Mesendoderm (in vitro differentiated cells): ENCODE measurements at places on chromosomes 4 and X.

- DNase-seq, result no peak
These were observed 39.7 kb upstream of the SHOX start for GRCh38 chrX:590693-591404.

DNA sequence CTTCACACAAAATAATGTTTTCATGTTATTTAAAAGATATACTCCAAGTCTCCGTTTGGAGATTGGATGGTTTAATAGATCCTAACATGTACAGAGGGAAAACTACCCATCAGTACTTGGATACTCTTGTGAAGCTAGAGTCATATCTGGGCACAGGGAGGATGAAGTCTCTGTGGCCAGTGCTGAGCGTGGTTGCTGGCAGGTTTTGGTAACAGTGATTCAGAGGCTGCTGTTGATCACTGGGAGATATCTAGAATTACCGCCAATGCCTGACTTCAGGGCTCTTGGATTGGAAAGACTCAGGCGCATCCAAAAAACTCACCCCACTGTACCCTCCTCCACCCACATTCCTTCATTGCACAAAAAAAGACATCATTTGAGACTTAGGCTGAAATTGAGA, 107.2 kb upstream of the PGRMC2 start:
- DNase-seq, result no peak

- DNase-seq, result no peak
These were observed 43.2 kb upstream of the TMSB15B start for GRCh38 chrX:103919270-103919637.

- no peak for DNase-seq
These were observed 3.3 kb upstream of the RPS4X start for GRCh38 chrX:72280321-72280845.

GRCh38 chrX:154049209-154050112, 29.8 kb upstream of the IRAK1 start:
- no peak for DNase-seq

- no peak for DNase-seq
These were observed 666.2 kb downstream of the KCTD8 start for GRCh38 chr4:43782391-43782790.

- DNase-seq, result no peak
These were observed 173.6 kb downstream of the HHIP start for GRCh38 chr4:144819591-144819990.

DNA sequence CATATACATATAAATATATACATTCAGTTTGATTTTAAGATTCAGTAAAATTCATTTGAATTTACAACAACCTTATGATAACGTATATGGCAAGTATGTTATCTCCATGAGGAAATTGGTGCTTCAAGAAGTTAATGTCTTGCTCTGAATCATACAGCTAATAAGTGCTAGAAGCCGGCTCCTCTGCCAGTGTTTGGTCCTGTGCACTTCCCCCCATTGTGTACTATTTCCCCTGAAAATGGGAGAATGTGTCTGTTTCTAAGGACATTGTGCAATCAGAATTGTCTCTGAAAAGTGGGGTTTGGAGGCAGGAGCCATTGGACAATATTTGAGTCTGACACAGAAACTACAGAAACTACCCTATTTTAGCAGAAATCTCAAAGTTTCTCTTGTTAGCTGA, 135.9 kb downstream of the CPE start:
- no peak for DNase-seq

GRCh38 chr4:187127456-187127855, 403.8 kb upstream of the FAT1 start:
- DNase-seq, result no peak

DNA sequence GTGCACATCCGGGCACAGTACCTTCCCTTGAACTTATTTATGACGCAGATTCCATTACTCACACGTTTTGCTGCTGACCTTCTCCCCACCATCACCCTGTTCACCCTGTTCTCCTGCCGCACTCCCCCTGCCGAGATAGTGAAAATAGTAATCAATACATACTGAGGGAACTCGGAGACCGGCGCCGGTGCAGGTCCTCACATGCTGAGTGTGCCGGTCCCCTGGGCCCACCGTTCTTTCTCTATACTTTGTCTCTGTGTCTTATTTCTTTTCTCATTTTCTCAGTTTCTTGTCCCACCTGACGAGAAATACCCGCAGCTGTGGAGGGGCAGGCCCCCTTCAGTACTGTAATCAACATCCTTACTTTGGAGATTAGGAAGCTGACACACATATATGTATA, 1337.1 kb upstream of the PABPC4L start:
- no peak for DNase-seq

DNA sequence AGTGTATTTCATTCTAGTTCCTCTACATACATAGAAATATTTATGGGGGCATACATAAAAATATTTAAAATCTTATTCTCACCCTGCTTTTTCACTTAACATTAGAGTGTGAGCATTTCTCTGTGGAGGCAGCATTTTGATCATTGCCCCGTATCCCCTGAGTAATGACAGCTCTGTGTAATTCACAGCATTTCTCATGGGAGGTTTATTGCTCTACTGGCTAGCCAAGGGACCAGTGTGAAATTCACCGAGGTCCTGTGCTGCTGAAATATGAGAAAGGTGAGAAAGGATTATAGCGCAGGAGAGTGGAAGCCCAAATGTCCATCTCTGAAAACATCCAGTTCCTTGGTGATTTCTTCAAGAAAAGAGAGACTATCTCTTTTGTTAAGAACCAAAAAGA, 22.9 kb downstream of the PDGFC start:
- DNase-seq, result no peak

GRCh38 chrX:100376576-100376975, 33.5 kb downstream of the PCDH19 start:
- DNase-seq, result no peak

DNA sequence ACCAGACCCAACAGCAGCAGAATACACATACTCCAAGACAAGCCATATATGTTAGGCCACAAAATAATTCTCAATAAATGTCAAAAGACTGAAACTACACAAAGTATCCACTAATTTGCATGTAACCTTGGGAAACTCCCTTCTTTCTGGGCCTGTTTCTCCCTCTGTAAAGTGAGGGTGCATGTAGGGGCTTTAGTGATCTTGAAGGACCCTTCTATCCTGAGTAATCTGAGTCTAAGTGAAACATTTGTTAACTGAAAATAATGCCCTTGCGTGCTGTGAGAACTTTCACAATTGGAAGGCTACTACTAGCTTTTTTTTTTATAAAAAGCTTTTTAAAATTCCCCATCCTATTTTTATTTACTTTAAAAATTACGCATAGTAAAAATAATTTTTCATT, 125.2 kb downstream of the NEXMIF start:
- no peak for DNase-seq

- no peak for DNase-seq
These were observed 80.7 kb upstream of the GPM6B start for GRCh38 chrX:13897566-13897965.

- no peak for DNase-seq
These were observed 12.4 kb downstream of the AMELX start for GRCh38 chrX:11305641-11306040.

GRCh38 chr4:112818594-112818965, 181.6 kb downstream of the LARP7 start:
- no peak for DNase-seq

DNA sequence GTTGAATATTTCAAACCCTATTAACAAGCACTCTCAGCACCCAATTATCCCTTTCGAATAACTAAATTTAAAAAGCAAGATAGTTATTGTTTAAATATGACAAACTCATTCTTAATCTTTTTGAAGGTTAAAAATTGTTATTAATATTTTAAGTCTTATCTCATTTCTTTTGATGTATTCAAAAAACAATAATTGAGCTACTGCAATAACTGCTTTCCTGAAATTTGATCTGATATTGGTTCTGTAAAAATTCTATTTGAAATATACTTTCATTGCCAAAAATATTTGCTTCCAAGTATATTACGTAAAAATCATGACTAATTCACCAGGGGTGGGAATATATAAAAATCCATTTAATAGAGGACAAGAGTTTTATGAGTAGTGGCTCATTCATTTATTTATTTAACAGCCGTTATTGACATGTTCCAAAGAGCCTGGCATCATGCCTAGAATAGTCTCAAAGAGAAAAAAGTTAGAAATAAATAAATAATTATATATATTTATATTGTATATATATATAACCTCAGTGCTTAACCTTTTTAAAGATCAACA, 34.4 kb downstream of the GLRA3 start:
- DNase-seq, result no peak

GRCh38 chr4:120771907-120772306, 150.6 kb downstream of the PRDM5 start:
- peak; percentile 26 for DNase-seq

DNA sequence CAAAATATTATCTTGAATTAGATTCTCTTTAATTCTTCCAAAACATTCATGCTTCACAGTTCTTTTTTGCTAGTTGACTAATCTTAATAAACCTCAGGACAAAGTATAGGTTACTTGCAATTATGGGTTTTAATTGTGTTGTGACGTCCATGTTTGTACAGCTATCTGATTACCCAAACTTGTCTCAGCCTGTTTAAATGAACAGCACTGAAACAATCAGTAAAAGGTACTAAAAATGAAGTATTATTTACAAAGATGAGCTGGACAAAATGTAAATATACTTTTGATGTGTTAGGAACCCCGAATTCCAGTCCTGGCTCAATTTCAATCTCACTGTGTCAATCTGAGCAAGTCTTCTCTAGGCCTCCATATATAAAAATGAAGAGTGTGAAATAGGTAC, 57.4 kb upstream of the SLC6A14 start:
- DNase-seq, result no peak

DNA sequence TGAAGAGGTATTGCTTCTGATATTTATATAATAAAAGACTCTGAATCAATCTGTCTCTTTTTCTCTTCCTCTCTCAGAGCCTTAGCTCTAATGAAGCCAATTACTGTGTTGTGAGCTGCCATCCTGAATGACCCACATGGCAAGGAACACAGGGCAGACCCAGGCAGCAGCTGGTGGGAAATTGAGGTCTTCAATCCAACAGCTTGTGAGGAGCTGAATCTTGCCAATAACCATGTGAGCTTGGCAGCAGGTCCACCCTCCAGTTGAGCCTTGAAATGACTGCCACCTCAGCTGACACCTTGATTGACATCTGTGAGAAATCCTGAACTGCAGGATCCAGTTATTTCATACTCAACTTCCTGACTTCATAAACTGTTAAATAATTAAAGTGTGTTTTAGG, 149.4 kb downstream of the NDST4 start:
- DNase-seq, result no peak

DNA sequence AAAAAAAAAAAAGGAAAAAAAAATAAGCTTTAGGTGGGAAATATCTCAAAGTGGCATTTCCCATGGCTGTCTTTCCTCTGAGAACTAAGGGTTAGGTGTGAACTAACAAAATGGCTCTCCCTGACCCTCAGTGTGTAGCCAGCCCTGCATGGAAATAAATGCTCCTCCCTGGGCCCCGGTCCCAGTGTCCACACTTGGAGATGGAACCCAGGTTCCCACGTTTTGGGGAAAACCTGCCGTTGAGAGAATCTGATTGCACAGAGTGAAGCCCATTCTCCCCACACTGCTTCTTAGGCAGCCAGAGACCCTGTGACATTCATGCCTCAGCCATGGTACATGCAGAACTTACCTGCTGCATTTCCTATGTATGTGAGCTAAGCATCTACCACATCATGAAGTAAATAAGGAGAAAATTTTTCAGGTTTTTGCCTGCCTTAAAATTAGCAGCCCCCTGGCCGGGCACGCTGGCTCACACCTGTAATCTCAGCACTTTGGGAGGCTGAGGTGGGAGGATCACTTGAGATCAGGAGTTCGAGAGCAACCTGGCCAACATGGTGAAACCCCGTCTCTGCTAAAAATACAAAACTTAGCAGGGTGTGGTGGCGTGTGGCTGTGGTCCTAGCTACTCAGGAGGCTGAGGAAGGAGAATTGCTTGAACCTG, 34.5 kb downstream of the HTT-AS start:
- no peak for DNase-seq

GRCh38 chr4:99734583-99735322, 77.1 kb upstream of the C4orf54 start:
- no peak for DNase-seq

DNA sequence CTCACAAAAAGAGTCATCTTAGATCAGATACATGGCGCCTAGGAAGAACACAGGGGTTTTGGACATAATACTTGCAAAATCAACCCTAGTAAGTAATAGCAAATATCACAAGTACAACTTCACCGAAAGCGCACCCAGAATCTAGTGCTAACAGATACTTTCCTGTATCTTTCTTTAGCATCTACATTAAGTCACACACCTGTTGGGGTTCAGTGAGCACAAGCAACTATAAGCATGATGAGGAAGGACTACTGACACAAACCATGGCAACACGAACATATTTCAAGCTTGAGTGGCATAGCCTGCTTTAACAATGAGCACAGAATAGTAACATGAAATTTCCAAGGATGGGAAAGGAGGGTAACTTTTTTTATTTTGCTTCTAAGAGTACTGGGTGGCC, 116.1 kb downstream of the GPC3 start:
- no peak for DNase-seq
